ENCODE measurements at places on chromosomes 16 and 17. TPM values are rescaled to one million over a fixed set of nuclear protein-coding genes. Genes with fewer than 3 reads are reported as not detected.

TK2 gene
- 33.5 TPM for total RNA-seq

LRRC36 gene
- total RNA-seq = 3.1 TPM

RAC3 gene
- 80.4 TPM for total RNA-seq

CMTM2 gene
- total RNA-seq = not detected

DRC7 gene
- 0.31 TPM for total RNA-seq

CDK12 gene
- 54.1 TPM for total RNA-seq

PLK1 gene
- 5.9 TPM for total RNA-seq

SLC16A5 gene
- 1.3 TPM for total RNA-seq

DNAI2 gene
- not detected for total RNA-seq

CA10 gene
- 12.2 TPM for total RNA-seq

PIGW gene
- 5.0 TPM for total RNA-seq

TNP2 gene
- not detected for total RNA-seq

MED9 gene
- 28.5 TPM for total RNA-seq

EFCAB5 gene
- 4.1 TPM for total RNA-seq

FBXL19 gene
- total RNA-seq = 45.4 TPM

TPPP3 gene
- total RNA-seq = 3.8 TPM

GRB7 gene
- not detected for total RNA-seq

TMIGD1 gene
- total RNA-seq = not detected

TUFM gene
- 54.5 TPM for total RNA-seq

KRT16 gene
- total RNA-seq = not detected

MTSS2 gene
- 55.1 TPM for total RNA-seq

EXOC3L1 gene
- 0.63 TPM for total RNA-seq

CMIP gene
- 63.9 TPM for total RNA-seq

TBC1D3E gene
- total RNA-seq = not detected

MVD gene
- total RNA-seq = 79.5 TPM

TMEM204 gene
- 2.8 TPM for total RNA-seq

GHDC gene
- total RNA-seq = 6.9 TPM

NFATC2IP gene
- total RNA-seq = 45.1 TPM

RTN4RL1 gene
- total RNA-seq = 27.9 TPM

TP53TG3C gene
- total RNA-seq = not detected

SOX15 gene
- 1.6 TPM for total RNA-seq

NDE1 gene
- total RNA-seq = 9.1 TPM

ZNF423 gene
- total RNA-seq = 12.5 TPM

SLC16A11 gene
- total RNA-seq = not detected

FNDC8 gene
- total RNA-seq = not detected

ZSWIM7 gene
- total RNA-seq = 21.3 TPM

SBK1 gene
- total RNA-seq = 39.8 TPM

PRSS33 gene
- total RNA-seq = not detected

CCL1 gene
- not detected for total RNA-seq

RNF157 gene
- total RNA-seq = 37.6 TPM

TANC2 gene
- total RNA-seq = 454 TPM

TPSD1 gene
- not detected for total RNA-seq

KCNAB3 gene
- total RNA-seq = 7.5 TPM

KRTAP4-1 gene
- not detected for total RNA-seq

SLC47A2 gene
- total RNA-seq = 0.63 TPM

Measured in parietal lobe (tissue), 2 donors.